ENCODE measurements at places on chromosomes 13 and 19. TPM values are rescaled to one million over a fixed set of nuclear protein-coding genes. Genes with fewer than 3 reads are reported as not detected.

MAB21L1 gene
- 3.3 TPM for total RNA-seq

ABCA7 gene
- 6.5 TPM for total RNA-seq

ZNF57 gene
- 2.9 TPM for total RNA-seq

CRLF1 gene
- 68.1 TPM for total RNA-seq

NAPA gene
- 77.9 TPM for total RNA-seq

C19orf85 gene
- total RNA-seq: not detected

MEIS3 gene
- total RNA-seq: 50.3 TPM

ZNF540 gene
- total RNA-seq: 0.72 TPM

COL5A3 gene
- total RNA-seq: 138 TPM

MYDGF gene
- 271 TPM for total RNA-seq

FBXO27 gene
- total RNA-seq: 2.9 TPM

KANK3 gene
- 0.26 TPM for total RNA-seq

INSR gene
- 28.2 TPM for total RNA-seq

SULT2A1 gene
- total RNA-seq: not detected

SMIM44 gene
- not detected for total RNA-seq

ZNF135 gene
- total RNA-seq: 5.1 TPM

FFAR2 gene
- not detected for total RNA-seq

HIPK4 gene
- total RNA-seq: 0.17 TPM

NLRP11 gene
- not detected for total RNA-seq

RPL28 gene
- 184 TPM for total RNA-seq

All from smooth muscle cell of the pulmonary artery (primary cell).